Activated naive CD8-positive, alpha-beta T cell treated with anti-CD3 and anti-CD28 coated beads, Interleukin-2, amount 10 ng/mL, durations not matched to agents 7 days and 5 days (primary cell): ENCODE measurements at places on chromosomes 6 and 20. TPM values are rescaled to one million over a fixed set of nuclear protein-coding genes. Genes with fewer than 3 reads are reported as not detected.

DNA sequence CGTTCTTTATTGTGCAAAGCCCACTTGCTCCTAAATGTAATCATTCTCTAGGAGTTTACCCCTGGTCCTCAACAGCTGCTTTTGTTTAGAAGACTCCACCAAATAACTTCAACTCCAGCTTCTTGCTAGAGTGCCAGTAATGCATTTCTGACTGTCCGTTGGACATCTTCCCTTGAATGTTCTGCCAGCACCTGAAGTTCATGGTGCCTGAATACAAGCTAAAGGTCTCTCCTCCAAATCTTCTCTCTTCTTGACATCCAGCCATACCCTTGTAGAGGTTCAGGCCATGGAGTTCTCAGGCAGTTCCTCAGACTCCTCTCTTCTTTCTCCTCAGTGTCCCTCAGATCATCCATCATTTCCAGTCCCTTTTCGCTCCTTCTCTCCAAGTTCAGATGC lies 21.7 kb downstream of the PHACTR2 start:
- H3K4me1 ChIP-seq = peaks cover 1% of the 10 kb centered on the region
- no peak for DNase-seq
- no peaks in the 10 kb centered on the region for H3K36me3 ChIP-seq
- H3K4me3 ChIP-seq = no peak overlapping the region

DNA sequence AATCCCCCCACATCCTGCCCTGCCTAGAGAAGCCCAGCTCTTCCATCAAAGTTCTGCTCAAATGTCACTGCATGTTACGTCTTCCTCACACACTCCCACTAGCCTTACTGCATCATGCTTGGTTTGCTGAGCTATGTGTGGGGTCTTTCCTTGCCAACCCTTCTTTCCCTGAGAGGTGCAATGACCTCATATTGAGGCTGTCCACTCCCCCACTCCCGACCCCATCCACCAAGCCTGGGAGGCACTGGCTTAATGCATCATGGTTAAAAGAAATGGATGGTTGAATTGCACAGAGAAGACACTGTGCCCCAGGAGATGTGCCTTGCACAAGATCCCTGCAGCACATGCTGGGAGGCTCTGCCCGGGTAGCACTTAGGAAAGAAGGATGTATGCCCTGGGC lies 7.7 kb upstream of the IRF4 start:
- DNase-seq = no peak
- H3K4me1 ChIP-seq = peaks cover 10% of the 10 kb centered on the region
- no peaks in the 10 kb centered on the region for H3K36me3 ChIP-seq
- H3K27me3 ChIP-seq = peaks cover 11% of the 10 kb centered on the region

SLC17A2 gene
- total RNA-seq = not detected

DNA sequence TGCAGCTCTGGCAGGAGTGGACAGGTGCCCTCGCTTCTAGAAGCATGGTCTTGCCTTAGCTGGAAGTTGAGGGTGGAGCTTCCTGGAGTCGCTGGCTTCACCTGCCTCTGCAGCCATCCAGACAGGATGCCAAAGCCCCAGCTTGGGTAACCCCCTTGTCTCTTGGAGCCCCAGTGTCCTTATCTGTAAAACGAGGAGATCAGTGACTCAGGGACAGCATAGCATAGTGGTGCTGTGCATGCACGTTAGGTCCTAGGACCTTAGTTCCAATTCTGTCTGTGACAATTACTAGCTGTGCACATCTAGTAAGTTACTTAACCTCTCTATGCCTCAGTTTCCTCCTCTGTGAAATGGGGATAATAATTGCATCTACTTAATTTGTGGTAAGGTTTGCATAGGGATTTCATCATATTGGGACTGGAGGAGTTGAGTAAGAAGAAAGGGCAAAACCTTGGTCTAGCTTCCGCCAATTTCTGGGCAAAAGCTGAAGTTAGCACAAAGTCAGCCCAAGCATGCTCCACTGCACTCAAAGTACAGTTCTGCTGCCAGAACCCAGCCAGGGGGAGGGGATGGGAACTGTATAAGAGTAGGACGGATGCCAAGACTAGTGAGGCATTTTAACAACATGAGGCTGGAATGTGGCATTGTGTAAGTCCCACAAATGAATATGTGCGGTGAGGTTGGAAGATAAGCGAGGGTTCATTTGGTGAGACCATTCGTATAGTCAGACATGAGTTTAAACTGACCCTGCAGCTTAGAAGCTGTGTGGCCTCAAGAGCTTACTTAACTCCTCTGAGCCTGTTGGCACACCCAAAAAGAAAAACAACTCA lies 24.5 kb downstream of the TOX2 start:
- DNase-seq = no peak
- peaks cover 26% of the 10 kb centered on the region for H3K27me3 ChIP-seq
- peaks cover 2% of the 10 kb centered on the region for H3K36me3 ChIP-seq
- H3K4me1 ChIP-seq = peaks cover 29% of the 10 kb centered on the region
- no peak overlapping the region for H3K4me3 ChIP-seq

DNA sequence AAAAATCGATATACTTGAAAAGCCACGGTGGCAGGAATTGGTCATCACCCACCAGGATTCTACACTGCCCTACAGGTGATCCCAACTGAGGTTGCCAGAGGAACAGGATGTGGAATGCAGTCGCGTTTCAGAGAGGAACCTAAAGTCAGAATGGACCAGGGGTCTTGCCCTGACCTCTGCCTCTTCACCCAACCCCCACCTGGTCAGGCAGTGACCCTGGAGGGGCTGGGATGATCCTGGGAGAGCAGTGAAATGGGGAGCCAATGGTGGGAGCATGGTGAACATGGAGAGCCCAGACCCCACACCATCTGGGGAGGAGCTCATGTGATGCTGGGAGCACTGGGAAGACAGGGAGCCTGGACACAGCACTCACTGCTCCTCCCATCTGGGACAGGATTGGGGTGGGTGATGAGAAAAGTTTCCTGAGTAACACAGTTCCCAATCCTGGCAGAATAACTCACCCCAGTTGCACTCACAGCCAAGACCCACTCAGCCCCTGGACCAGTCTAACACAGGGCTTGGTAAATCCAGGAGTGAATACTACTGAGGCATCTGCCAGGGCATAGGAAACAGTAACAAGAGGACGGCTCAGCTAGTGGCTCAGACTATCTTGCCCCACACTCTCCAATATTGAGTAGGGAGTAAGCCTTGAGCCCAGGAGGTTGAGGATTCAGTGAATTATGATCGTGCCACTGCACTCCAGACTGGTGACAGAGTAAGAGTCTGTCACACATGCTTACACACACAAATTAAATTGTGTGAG lies 1.7 kb upstream of the ULBP2 start:
- H3K4me3 ChIP-seq = peak overlapping the region; percentile 22
- no peak for DNase-seq
- H3K27ac ChIP-seq = no peak overlapping the region

GRCh38 chr6:26280407-26280806 lies 84.6 kb upstream of the BTN3A2 start:
- no peaks in the 10 kb centered on the region for H3K27me3 ChIP-seq
- DNase-seq = no peak
- peaks cover 19% of the 10 kb centered on the region for H3K36me3 ChIP-seq
